ENCODE measurements at places on chromosomes 3 and 15.

DNA sequence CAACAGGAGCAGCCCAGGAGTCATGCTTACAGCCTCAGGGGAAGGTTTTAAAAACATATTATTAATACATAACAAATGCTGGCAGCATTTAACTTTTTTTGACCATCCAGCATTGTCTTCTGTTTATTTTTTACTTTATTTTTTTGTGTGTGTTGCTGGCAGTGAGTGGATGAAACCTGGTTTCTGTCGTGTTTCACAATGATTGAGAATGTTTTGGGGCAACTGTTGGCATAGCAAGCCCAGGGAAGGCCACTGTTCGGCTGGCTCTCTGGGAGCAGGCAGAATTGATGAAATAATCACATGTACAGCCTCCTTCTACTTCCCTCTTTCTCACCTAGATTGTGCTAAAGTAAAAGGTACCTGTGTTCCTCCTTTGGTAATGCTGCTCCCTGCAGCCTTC, 190.2 kb downstream of the NR1D2 start:
- no peak for DNase-seq

DNA sequence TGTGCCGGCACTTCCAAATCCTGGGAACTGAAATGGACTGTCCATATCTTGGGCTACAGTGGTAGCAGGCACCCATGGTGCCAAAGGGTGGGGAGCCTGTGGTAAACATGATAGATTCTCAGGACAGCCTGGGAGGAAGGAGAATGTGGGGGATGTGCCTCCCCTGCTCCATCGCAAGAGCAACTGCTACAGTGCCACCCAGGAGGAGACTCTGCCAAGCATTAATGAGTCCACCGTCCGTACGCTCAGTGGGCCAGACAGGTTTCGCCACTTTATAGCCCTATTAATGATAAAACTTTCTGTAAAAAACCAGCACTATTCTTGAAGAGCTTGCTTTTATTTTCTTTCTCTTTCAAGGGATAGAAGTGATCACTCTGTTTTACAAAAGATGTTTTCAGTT, 75.2 kb downstream of the FMN1 start:
- DNase-seq, result no peak

DNA sequence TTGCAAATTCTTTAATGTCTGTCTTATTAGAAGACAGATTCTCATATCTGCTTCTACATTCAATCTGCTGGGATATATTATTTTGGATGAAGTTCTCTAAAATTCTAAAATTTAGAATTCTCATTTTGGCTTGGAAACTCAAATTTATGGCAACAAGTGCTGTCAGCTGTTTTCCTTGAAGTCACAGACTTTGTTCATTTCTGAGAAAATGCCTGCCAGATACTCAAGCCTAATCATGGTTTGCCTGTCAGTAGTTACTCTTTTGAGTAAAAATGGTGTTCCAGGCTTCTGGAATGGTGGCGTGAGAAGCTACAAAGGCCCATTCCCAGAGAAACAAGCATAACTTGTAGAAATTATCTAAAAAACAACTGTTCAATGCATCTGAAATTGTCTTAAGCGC, 115.8 kb downstream of the CTNNB1 start:
- DNase-seq, result no peak

GRCh38 chr15:81407176-81407575, 33.2 kb upstream of the TMC3 start:
- DNase-seq, result no peak

GRCh38 chr3:23331141-23331935, 128.2 kb downstream of the UBE2E2 start:
- no peak for DNase-seq

DNA sequence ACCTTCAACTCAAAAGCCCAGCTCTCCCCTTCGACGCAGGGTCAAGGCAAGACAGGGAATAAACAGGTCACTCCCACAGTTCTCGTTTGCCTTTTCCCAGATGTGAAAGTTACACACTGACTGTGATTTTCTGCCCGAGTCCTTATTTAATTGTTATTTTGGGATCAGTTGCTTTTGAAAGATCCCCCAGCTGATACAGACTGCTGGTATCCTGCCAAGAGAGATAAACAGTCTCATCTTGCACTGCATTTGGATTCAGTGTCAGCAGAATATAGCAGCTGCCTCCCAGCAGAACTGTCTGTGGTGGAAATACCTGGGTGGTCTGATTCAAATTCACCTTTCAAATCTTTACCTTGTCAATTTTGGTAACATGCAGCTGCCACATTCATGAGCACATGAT, 56.0 kb upstream of the FAM3D start:
- no peak for DNase-seq

- no peak for DNase-seq
These were observed 148.9 kb upstream of the ABI3BP start for GRCh38 chr3:101142160-101142559.

Measured in pons (tissue), 1 donor.